ENCODE measurements at places on chromosomes 1 and 21.

GRCh38 chr1:95230768-95231191, 3.2 kb upstream of the RWDD3 start:
- no peak for DNase-seq

DNA sequence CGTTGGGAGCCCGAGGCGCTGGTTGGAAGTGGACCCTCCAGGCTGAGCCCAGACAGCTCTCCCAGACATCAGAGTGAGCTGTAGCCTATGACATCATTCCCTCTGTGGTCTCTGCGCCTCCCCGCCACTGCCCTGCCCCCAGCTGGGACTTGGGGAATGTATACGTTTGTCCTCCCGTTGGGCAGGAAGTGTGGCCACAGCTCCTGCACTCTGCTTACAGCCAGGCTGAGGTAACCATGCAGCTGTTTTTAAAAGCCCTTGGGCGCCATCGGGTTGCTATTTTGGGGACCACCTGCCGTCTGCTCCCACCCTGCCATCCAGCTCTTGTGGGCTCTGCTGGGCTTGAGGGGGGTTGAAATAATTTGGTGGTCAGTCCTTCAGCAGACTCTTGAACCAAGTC, 7.8 kb downstream of the VASH2 start:
- no peak for DNase-seq

- DNase-seq = no peak
Measured at GRCh38 chr1:100299521-100300222, 33.7 kb downstream of the RTCA start.

DNA sequence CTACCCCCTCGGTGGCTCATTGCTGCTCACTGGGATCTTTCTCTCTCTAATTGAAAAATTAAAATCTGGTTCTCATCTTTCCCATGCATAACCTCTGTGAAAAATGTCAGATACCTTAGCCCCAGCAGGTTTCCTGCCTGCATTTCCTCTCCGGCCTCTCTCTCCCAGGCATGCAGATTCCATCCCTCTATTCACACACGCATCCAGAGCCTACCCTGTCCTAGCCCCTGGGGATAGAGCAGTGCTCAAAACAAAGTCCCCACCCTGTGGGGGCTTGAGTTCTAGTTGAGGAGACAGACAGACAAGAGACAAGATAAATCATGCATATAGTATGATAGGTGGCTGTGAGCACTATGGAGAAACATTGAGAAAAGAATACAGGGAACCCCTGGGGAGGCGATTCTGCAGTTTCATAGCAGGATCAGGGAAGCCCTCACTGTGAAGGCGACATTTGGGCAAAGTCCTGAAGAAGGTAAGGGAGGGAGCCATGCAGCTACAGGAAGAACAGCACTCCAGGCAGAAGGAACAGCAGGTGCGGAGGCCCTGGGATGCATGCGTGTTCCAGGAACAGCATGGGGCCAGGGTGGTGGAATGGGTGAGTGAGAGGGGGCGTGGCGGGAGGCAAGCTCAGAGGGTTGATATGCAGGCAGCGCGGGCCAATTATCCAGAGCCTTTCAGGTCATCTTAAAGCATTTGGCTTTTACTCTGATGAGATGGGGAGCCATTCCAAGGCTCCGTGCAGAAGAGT, 3.5 kb upstream of the BSND start:
- no peak for DNase-seq

DNA sequence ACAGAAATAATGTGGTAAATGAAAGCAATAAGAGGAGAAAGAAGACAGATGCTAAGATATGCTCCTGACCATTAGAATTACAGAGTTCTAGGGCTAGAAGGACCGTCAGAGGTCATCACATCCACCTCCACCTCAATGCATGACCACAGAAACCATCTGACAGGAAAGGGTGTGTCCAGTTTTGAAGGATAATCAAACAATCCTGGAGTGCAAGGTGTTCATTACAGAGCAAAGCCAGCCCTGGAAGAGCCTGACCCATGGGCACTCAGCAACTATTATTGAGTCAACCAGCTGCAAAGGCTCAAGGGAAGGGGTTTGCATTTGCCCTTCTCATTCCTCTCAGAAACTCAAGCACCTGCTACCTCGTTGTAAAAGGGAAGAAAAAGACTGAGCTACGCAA, 46.4 kb downstream of the TOR1AIP2 start:
- DNase-seq = no peak

DNA sequence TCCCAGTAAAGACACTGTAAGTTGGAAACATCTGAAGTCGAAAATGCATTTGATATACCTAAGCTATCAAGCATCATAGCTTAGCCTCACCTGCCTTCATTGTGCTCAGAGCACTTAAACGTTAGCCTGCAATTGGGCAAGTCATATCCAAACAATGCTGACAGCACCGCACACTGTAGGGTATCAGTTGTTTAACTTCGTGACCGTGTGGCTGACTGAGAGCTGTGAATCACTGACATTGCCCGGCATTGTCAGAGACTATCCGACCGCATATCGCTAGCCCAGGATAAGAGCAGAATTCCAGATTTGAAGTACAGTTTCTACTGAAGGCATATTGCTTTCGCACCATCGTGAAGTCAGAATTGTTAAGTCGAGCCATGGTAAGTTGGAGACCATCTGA, 41.5 kb downstream of the GALNT2 start:
- no peak for DNase-seq

GRCh38 chr21:34129901-34130715, 56.7 kb downstream of the MRPS6 start:
- no peak for DNase-seq

GRCh38 chr1:41492341-41492848, 7.9 kb upstream of the EDN2 start:
- no peak for DNase-seq

GRCh38 chr1:40338745-40339419, 21.8 kb upstream of the COL9A2 start:
- peak; percentile 78 for DNase-seq

- DNase-seq = no peak
Measured at GRCh38 chr1:14508613-14509012, 89.9 kb upstream of the KAZN start.

GRCh38 chr1:230277201-230278025, 148.7 kb downstream of the PGBD5 start:
- DNase-seq = peak; percentile 79

- DNase-seq = no peak
Measured at GRCh38 chr1:35047188-35047858, 15.6 kb upstream of the ZMYM6 start.

DNA sequence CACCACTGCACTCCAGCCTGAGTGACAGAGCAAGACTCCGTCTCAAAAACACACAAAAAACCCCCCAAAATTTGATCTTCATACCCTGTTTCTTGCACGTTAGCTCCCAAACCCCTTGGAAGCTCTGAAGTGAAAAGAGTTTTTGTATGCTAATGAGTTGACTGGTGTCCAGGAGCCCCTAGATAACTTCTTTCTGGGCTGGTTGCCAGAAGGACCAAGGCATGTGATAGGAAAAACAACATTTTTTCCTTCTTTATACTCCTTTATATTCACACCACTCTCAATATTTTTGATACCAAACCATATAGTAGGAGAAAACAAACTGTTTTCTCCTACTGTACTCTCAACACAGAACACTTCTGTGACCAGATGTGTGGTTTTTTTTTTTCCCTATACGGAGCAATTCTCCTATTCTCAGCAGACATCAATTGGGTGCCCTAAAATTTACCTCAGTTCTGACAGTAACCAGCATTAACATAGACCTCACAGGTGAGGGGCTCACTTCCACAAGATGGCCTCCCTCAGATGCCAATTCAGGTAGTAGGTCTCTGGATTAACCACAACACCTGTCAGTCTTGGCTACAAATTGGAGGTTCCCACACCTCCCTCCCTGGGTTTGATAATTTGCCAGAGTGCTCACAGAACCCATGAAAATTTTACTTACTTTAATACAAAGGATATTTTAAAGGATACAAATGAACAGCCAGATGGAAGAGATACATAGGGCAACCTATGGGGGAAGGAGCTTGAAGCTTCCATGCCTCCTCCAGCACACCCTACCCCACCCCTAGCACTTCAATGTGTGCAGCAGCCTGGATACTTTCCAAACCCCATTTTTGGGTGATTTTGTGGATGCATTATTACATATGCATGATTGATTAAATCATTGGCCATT, 25.6 kb downstream of the ZYG11B start:
- no peak for DNase-seq

DNA sequence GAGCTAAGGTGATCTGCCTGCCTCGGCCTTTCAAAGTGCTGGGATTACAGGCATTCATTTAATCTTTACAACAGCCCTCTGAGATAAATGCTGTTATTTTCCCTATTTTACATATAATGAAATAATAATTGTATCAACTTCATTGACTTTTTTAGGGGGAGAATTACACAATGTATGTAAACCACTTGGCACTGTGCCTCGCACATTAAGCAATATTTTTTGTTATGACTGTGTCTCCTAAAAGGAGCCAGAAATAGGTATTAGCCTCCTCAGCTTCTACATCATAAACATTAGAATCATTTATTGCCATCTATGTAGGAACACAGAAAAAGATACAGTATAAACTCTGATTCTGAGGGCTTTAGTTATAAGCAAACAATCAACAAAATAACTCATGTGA, 1.1 kb upstream of the DNAJC28 start:
- DNase-seq = no peak

DNA sequence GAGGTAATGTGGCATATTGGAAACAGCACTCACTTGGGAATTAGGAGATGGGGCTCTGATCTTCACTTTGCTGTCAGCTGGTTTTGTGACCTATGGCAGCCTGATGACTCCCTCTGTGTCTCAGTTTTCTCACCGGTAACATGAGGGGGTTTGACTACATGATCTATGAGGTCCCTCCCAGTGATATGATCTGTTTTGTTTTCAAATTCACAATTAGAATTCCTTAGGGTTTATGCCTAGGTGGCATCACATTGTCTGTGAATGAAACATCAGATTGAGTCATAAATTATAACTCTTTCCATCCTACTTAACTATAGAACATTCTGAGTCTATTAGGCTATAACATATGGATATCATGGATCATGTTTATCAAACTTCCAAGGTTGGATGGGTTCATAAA, 386.6 kb downstream of the PTBP2 start:
- DNase-seq = no peak

GRCh38 chr1:8674912-8675311, 142.5 kb downstream of the RERE start:
- DNase-seq = no peak

Measured in COR-L47 (cell line).